ENCODE measurements at places on chromosomes 11 and 22. TPM values are rescaled to one million over a fixed set of nuclear protein-coding genes. Genes with fewer than 3 reads are reported as not detected.

DNA sequence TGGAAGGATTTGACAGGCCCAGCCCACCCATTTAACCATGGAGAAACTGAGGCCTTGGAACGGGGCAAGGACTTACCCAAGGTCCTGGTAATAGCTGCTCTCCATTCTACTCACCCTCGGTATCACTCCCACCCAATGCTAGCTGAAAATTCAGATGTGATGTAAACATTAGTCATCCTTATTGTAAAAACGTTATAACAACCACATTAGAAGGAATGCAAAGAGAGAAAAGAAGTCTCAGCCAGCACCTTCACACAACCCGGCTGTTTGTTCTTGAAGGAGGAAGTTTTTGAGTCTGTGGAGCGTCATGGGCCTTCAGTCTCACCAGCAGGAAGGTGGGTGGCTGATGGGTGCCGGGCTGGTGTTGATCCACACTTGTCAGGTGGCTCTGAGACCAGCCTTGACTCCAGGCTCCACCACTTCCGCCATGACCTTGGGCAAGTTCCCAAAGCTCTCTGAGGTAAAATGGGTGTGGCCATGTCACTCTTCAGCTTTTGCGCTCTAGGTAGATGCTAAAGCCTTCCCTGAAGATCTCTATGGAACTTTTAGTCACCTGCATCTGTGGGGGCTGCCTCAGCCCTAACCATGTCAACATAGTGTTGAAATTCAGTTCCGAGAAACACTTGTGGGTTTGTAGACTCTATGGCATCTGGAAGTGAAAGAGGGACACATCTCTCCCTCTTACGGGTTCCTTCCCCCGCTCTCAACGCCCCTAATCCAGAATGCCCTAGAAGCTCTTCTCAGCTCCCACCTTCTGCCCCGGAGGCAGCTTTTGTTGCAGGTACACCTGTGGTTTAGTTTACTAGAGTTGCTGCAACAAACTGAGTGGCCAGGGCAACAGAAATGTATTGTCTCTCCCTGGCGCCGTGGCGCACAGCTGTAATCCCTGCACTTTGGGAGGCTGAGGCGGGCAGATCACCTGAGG is 14.8 kb downstream of the CD6 start:
- no peaks in the 10 kb centered on the region for H3K36me3 ChIP-seq
- no peaks in the 10 kb centered on the region for H3K4me1 ChIP-seq
- no peaks in the 10 kb centered on the region for H3K27me3 ChIP-seq
- no peak overlapping the region for H3K4me3 ChIP-seq

Gene NLRP14
- total RNA-seq: 0.40 TPM

GRCh38 chr11:111785886-111786412 is 19.8 kb upstream of the PPP2R1B start:
- peak overlapping the region; percentile 63 for H3K27ac ChIP-seq
- no peak overlapping the region for H3K4me3 ChIP-seq

GRCh38 chr11:103317118-103317517 is 207.9 kb downstream of the DYNC2H1 start:
- no peaks in the 10 kb centered on the region for H3K36me3 ChIP-seq
- H3K4me3 ChIP-seq: no peak overlapping the region
- no peaks in the 10 kb centered on the region for H3K4me1 ChIP-seq
- no peak for DNase-seq
- no peak overlapping the region for H3K27ac ChIP-seq

- H3K27me3 ChIP-seq: no peaks in the 10 kb centered on the region
- no peak for DNase-seq
- no peak overlapping the region for H3K27ac ChIP-seq
- H3K4me1 ChIP-seq: no peaks in the 10 kb centered on the region
- H3K4me3 ChIP-seq: no peak overlapping the region
Measured at GRCh38 chr11:103998826-103999508, 37.5 kb upstream of the DDI1 start.

Gene MMP1
- 24.6 TPM for total RNA-seq

- no peaks in the 10 kb centered on the region for H3K4me1 ChIP-seq
- no peak overlapping the region for H3K4me3 ChIP-seq
Measured at GRCh38 chr11:64581057-64581523, 9.9 kb upstream of the SLC22A12 start.

Gene OR8U1
- not detected for total RNA-seq

DNA sequence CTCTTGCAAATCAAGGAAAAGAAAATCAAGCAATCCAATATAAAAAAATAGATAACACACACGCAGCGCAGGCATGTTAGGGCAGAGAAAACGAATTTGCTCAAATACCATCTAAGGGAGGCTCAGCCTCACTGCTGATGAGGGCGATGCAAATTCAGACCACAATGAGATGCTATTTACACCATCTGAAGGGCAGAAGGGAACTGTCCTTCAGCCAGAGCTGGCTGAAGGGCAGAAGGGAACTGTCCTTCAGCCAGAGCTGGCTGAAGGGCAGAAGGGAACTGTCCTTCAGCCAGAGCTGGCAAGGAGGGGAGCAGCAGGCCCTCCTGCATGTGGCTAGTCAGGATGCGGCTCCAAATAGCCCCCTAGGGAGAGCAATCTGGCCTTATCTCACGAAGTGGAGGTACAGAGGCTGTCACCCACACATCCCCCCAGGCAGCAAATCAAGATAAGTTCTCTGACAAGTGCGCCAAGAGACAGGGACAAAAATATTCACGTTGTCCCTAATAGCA is 7.6 kb upstream of the SLC39A13 start:
- no peak for DNase-seq
- H3K36me3 ChIP-seq: no peaks in the 10 kb centered on the region
- peak overlapping the region; percentile 40 for H3K4me3 ChIP-seq
- no peaks in the 10 kb centered on the region for H3K27me3 ChIP-seq
- peak overlapping the region; percentile 84 for H3K27ac ChIP-seq

DNA sequence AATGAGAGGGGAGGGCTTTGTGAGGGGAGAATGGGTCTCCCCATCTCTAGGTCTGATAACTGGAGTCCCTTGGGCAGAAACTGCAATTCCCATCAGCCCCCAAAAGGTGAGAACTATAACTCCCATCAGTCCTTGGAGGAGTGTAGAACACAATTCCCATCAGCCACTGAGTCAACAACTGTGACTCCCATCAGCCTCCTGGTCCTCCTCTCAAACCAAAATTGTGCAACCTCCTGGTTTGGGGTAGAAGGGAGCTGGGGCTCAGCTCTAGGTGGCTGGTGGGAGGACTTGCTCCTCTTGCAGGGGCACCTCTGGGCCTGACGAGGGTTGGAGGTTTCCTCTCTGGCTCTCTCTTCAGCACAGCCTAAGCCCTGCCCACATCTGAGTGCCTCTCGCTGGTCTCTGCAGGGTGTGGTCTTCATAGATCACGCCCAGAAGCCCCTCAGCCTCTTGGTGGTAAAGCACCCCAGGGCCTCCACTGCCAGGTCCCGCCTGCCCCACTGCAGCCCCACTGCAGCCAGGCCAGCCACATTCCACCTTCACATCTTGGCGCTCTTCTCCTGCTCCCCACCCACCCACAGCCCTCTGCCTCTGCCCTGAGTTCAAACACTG is 18.5 kb downstream of the SLC22A12 start:
- no peak for DNase-seq
- H3K4me3 ChIP-seq: no peak overlapping the region

DNA sequence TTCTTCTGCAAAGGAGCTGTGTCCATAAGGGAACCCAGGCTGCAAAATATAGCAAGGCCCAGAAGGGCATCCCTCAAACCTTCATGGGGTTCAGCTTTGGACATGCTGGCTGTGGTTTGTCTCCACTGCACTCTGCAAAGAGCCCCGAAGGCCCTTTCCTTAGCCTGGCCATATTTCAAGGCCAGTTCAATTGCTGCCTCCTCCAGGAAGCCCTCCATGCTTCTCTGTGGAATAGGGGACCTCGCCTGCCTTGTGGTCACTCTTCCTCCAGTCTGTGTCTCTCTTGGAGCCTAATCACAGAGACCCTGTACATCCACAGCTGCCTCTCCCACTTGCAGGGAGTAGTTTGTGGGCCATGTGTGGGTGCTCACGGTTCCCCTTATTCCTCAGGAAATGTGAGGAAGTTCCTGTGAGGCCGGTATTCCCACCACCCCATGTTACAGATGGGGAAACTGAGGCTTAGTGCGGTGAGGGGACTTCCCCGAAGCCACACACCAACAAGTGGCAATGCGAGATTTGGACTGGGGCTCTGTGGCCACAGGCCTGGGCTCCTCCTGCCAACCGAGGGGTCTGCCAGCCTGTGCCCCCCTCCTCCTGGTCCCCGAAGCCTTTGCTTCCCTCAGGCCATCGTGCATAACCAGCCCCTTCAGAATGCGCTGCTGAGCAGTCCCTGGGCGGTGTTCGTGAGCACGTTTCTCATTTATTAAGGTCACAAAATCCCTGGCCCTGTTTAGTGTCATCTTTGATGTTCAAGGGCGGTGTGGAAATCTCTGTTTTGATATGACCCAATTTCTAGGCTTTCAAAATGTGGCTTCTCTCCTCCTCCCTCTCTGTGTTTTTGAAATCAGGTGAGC is 65.8 kb downstream of the PARVB start:
- peaks cover under 1% of the 10 kb centered on the region for H3K36me3 ChIP-seq
- H3K4me1 ChIP-seq: no peaks in the 10 kb centered on the region
- DNase-seq: no peak
- no peak overlapping the region for H3K4me3 ChIP-seq
- no peak overlapping the region for H3K27ac ChIP-seq

GRCh38 chr11:45880772-45881570 is 4.5 kb upstream of the MAPK8IP1 start:
- no peak for DNase-seq
- no peak overlapping the region for H3K4me3 ChIP-seq
- no peaks in the 10 kb centered on the region for H3K27me3 ChIP-seq
- peaks cover 8% of the 10 kb centered on the region for H3K4me1 ChIP-seq
- H3K36me3 ChIP-seq: no peaks in the 10 kb centered on the region

DNA sequence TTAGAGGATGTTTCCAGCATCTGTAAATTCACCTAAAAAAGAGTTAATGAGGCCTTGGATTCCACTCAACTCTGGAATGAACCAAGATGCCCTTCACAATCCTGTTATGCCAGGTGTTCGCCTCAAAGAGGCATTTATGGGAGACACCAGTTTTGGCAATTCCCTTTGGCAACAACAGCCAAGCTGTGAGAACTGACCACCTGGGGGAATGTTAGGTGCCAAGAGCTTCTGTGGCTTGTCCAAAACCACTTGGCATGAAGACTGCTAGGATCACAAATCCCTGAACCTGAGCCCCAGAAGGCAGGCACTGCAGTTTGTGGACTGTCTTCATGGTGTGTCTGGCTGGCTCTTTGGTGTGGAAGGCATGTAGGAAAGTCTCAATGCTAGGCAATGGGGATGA is 164.4 kb upstream of the BDNF start:
- no peaks in the 10 kb centered on the region for H3K36me3 ChIP-seq
- no peak overlapping the region for H3K27ac ChIP-seq
- no peaks in the 10 kb centered on the region for H3K27me3 ChIP-seq
- no peaks in the 10 kb centered on the region for H3K4me1 ChIP-seq
- no peak for DNase-seq
- H3K4me3 ChIP-seq: no peak overlapping the region

Gene C11orf16
- total RNA-seq: not detected

DNA sequence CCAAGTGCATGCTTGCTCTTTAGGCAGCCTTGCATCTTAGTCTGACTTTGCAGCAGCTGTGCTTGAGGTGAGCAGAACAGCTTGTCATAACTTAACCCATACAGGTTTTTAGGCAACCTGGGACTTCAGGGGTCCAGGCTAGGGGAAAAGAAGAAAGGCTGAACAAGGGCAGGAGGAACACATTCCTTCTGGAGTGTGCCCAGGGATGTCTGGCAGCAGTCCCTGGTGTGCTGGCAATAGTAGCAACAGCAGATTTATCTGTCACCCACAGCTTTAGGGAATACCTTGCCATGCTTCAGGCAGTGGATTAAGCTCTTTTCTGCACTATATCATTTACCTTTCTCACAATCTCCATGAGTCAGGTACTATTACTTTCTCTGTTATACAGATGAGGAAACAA is 513.0 kb downstream of the RAB38 start:
- H3K36me3 ChIP-seq: no peaks in the 10 kb centered on the region
- H3K27ac ChIP-seq: no peak overlapping the region
- no peak overlapping the region for H3K4me3 ChIP-seq
- no peaks in the 10 kb centered on the region for H3K27me3 ChIP-seq
- H3K4me1 ChIP-seq: no peaks in the 10 kb centered on the region
- DNase-seq: no peak

Gene INS
- total RNA-seq: not detected

DNA sequence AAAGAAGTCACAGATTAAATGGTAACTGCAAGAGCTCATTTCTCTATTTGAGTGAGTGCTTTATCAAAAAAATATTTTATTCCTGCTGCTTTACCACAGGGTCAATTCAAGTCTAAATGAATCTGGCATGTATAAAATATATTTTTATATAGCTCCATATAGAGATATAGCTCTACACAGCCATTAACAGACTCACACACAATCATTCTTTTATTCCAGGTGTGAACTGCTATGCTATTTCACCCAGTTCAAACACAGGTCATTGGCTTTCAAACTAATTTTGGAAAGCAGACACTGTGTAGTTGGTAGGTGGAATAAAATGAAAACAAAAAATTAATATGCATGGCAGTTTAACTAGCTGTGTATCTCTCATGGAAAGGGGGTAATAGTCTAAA is 63.1 kb downstream of the MAML2 start:
- no peak for DNase-seq
- no peak overlapping the region for H3K4me3 ChIP-seq
- H3K27ac ChIP-seq: no peak overlapping the region
- peaks cover 41% of the 10 kb centered on the region for H3K4me1 ChIP-seq
- H3K36me3 ChIP-seq: no peaks in the 10 kb centered on the region
- H3K27me3 ChIP-seq: no peaks in the 10 kb centered on the region

DNA sequence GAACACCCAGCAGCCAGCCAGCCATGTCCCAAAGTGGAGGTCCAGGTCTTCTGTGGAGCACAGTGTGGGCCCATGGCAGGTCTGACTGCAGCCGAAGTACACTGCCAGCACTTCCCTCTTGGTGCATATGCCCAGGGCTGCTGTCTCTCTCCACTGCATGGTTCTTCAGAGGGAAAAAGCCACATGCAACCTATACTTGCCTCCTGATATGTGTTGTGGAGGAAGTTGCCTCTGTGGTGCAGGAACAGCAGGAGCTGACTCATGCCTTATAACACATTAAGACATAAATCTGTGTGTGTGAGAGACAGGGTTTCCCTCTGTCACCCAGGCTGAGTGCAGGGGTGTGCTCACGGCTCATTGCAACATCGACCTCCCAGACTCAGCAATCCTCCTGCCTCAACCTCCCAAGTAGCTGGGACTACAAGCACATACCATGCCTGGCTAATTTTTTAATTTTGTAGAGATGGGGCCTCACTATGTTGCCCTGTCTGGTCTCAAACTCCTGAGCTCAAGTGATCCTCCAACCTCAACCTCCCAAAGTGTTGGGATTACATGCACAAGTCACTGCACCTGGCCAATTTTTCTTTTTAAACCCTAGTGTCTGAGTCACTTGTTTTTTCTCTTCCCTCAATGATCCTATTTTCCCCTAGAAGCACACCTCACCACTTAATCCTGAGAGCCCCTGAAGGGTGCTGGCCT is 98.8 kb downstream of the MPPED2 start:
- no peaks in the 10 kb centered on the region for H3K36me3 ChIP-seq
- H3K27ac ChIP-seq: peak overlapping the region; percentile 33
- DNase-seq: no peak
- H3K4me3 ChIP-seq: no peak overlapping the region
- peaks cover 23% of the 10 kb centered on the region for H3K4me1 ChIP-seq

- H3K4me1 ChIP-seq: peaks cover 15% of the 10 kb centered on the region
- peak overlapping the region; percentile 29 for H3K4me3 ChIP-seq
- no peaks in the 10 kb centered on the region for H3K36me3 ChIP-seq
- peaks cover 33% of the 10 kb centered on the region for H3K27me3 ChIP-seq
- H3K27ac ChIP-seq: peak overlapping the region; percentile 83
- peak; percentile 79 for DNase-seq
Measured at GRCh38 chr22:37818409-37819104, 4.6 kb upstream of the GALR3 start.

- no peak for DNase-seq
- H3K4me3 ChIP-seq: no peak overlapping the region
- no peak overlapping the region for H3K27ac ChIP-seq
- H3K4me1 ChIP-seq: no peaks in the 10 kb centered on the region
- H3K27me3 ChIP-seq: no peaks in the 10 kb centered on the region
Measured at GRCh38 chr11:112770487-112770886, 190.7 kb upstream of the NCAM1 start.

Gene SSTR3
- 1.3 TPM for total RNA-seq

Gene FAM180B
- total RNA-seq: 0.50 TPM

All from hepatocyte (in vitro differentiated cells).